ENCODE measurements at places on chromosomes 5 and 9.

GRCh38 chr9:134696433-134696832, 54.8 kb downstream of the COL5A1 start:
- no peak for DNase-seq

GRCh38 chr9:37215381-37215780, 95.0 kb downstream of the ZCCHC7 start:
- no peak for DNase-seq

- DNase-seq: no peak
Observed at GRCh38 chr9:77935211-77935610, 96.4 kb downstream of the GNAQ start.

DNA sequence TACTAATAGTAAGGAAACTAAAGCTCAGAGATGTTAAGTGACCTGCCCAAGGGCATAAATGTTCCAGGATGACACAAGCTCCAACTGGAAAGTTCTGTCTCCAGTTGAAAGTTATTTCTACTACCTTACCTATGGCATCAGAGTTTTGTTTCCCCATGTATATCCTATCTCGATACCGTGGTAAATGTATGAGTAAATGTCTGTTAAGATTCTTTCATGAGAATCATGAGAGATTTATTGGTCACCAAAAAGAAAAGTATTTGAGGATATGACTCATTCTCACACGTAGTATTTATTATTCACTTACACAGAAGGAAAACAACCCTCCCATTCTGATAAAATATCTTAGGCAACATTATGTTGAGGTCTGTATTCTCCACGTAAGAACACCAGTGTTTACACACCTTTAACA, 11.1 kb upstream of the SHOC1 start:
- DNase-seq: no peak

DNA sequence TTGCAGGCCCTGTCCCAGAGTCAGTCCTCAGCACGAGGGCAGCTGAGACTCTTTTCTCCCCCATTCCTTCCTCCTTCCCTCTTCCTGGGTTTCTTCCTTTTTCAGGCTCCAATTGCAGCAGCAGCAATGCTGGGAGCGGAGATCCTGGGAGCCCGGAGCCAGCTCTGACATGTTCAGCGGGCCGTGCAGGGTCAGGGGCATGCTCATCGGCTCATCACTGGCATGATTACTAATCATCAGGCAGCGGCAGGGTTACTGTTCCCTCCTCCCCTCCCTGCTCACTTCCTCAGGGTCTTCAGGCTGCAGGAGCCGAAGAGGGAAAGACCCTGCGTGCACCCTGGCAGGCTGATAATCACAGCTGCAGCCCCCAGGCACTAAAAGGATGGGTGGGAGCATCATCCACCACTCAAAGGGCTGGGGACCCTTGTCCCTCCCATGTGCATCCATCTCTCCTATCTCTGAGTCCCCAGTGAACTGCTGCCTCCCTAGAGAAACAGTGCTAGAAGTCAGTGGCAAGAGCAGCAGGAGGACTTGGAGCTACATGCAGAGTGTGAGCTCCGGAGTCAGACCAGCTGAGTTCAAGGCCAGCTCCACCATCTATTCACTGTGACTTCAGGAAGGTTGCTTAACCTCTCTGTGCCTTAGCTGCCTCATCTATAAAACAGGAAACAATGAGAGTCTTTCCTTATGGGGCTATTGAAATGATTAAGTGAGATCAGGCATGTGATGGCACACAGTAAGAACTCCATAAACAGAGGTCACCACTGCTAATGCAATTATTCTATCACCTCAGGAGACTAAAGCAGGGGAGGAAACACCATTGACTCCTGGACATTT, 7.8 kb upstream of the KCNIP1 start:
- DNase-seq: no peak

GRCh38 chr9:14346811-14347405, 33.0 kb upstream of the NFIB start:
- no peak for DNase-seq

DNA sequence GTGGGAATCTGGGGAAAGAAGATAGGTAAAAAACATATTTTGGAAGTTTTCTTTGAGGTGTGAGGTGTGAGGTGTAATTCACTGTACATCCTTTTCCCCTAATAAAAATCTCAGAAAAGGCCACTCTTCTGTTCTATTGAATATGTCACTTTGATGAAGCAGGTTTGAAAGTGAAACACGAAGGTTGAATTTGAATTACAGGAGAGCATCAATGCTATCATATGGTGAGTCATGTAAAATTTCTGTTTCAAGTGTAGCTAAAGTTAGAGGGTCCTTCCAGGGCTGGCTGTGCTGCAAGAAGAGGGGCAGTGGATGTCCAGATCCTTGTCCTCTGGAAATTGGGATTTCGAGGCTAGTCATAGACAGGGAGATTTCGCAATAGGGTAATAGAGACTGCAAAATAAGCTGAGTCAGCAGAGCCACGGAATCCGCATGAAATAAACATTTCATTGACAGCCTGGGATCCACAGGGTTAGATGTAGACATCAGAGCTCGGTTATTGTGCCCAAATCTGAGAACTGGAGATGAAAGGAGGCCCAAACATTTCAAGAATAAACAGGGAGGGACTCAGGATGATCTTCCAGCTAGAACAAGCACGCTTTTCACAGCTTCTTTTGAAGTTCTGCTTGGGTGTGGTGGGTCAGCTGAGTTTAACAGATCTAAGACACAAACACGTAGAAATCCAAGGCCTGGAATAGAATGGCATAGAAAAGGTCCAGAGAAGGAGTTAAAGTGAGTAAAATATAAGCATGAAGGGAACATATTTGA, 194.4 kb upstream of the CDKN2B start:
- DNase-seq: no peak

- no peak for DNase-seq
Observed at GRCh38 chr5:53479590-53480415, 626 bp upstream of the FST start.

GRCh38 chr9:126502417-126503332, 111.1 kb upstream of the LMX1B start:
- no peak for DNase-seq

GRCh38 chr9:84254972-84255371, 85.6 kb downstream of the SLC28A3 start:
- DNase-seq: no peak

GRCh38 chr5:30832519-30832918, 361.0 kb upstream of the CDH6 start:
- DNase-seq: no peak

DNA sequence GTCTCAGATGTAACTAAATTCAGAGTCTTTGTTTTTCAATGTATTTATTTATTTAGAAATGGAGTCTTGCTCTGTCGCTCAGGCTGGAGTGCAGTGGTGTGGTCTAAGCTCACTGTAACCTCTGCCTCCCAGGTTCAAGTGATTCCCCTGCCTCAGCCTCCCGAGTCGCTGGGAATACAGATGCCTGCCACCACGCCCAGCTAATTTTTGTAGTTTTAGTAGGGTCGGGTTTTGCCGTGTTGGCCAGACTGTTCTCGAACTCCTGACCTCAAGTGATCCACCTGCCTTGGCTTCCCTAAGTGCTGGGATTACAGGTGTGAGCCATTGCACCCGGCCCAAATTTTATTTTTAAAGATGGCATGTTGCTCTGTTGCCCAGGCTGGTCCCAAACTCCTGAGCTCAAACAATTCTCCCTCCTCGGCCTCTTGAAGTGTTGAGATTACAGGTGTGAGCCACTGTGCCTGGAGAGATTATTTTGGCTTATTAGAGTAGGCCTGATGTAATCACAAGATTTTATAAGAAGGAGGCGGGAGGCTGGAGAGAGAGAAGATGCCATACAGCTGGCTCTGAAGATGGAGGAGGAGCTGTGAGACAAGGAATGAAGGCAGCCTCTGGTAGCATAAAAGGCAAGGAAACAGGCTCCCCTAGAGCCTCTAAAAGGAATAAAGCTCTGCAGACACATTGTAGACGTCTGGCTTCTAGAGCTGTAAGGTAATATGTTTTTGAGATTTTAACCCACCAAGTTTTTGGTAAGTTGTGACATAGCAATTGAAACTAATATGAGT, 12.9 kb upstream of the KLF9 start:
- no peak for DNase-seq

DNA sequence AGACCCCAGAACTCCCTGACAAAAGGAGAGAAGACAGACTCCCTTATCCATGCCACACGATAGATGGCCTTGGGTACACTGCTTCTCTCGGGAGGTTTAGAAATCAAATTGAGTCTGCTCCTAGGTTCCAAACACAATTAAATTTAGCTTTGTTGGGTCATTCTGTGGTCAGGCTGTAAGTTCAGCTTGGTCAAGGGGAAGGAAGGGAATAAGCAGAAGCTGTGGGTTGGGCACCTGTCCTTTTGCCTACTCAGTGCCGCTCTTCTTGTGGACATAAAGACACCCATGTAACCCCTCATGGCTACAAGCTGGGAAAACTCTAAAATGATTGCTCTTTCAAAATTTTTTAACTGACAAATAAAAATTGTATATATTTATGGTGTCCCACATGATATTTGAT, 19.1 kb upstream of the AK3 start:
- DNase-seq: no peak

DNA sequence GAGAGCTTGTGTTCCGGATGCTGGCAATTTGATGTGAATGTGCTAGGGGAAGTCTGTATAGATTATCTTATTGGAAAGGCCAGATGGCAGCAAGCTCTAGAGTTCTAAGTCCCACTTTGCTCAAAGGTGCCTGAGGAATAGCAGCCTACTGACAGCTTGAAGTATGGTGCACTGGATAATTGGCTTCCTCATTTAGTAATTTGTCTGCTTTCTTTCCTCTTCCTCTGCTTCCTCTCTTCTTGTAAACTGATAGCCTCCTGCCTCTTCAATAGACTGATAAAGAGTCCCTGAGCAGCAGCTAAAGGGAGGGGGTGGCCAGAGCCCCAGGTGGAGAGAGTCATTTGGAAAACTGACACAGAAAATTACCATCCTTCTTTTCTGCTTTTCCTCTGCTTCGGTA, 177.3 kb downstream of the FGF1 start:
- no peak for DNase-seq

- DNase-seq: no peak
Observed at GRCh38 chr9:34169125-34169524, 9.7 kb upstream of the UBAP1 start.

DNA sequence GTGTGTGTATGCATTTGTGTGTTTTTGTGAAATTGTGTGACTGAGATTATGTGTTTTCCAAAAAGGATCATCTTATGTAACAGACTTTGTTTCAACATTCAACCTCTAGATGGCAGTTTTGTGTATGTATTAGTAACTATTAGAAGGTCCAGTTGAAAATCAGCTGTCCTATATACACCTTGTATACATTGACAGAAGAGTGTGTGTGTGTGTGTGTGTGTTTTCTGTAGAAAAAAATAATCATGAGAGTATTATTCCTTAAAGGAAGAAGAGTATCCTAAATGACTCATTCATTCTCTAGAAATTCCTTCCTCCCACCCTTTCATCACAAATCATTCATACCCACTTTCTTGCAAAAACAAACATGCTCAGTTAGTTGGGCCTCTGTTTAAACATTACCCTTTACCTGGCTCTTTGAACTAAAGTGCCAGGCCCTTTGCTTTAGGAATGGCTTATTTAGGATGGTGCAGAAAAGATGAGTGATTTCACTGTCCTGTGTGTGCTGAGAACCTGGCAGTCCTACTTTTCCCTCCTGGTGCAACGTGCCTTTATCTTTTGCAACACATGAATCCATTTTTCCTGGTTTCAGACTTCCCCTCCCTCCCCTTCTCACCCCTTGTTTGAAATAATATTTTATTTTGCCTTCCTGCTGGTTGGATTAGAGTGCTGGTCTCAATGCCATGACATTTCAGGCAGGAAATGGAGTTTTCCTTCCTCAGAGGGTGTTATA, 152.2 kb downstream of the ARHGAP26 start:
- no peak for DNase-seq

DNA sequence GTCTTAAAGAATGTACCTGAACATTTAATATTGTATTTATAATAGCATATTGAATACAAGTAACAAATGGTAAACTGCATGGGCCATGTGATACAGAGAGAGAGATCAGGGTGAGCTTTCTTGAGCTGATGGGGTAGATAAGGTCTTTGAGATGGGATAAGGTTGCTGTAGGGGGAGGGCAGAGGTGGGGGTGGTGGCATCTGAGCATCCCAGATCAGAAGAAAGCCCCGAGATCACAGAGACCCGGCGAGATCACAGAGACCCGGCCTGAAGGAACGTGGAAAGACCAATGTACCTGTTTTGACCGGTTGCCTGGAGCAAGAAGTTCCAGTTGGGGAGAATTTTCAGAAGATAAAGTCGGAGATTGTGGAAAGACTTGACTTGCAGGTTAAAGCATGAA, 6.6 kb downstream of the SMARCA2 start:
- no peak for DNase-seq

DNA sequence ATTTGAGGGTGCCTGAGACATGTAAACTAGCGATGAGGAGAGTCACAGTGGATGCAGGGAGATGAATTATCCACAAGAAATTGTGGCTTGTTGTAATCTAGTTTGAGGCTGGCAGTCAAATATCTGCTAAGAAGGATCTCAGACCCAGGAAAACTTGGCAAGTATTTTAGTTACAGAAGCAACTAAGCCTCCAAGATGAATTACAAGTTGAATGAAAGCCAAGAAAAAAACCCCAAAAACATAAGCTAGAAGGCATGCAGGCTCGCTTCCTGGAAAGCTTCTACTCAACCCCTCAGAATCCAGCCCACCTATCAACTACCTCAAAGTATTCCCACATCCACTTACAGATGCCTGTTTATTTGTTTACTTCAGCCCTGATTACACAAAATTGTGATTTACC, 696.9 kb downstream of the MAT2B start:
- DNase-seq: no peak

- DNase-seq: no peak
Observed at GRCh38 chr5:58318468-58318867, 141.4 kb downstream of the PLK2 start.

DNA sequence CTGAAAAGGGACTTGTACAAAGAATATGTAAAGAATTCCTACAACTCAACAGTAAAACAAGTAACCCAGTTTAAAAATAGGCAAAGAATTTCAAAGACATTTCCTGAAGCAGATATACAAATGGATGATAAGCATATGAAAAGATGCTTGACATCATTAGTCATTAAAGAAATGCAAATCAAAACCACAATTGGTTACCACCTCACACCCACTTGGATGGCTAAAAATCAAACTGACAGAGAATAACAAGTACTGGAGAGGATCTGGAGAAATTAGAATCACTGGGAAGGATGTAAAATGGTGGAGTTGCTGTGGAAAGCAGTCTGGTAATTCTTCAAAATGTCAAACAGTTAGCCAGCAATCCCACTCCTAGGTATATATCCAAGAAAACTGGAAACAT, 12.5 kb upstream of the FOXE1 start:
- no peak for DNase-seq

- no peak for DNase-seq
Observed at GRCh38 chr5:112975721-112976431, 722 bp upstream of the DCP2 start.

- DNase-seq: peak; percentile 1
Observed at GRCh38 chr5:55176176-55176818, 3.3 kb upstream of the CDC20B start.

DNA sequence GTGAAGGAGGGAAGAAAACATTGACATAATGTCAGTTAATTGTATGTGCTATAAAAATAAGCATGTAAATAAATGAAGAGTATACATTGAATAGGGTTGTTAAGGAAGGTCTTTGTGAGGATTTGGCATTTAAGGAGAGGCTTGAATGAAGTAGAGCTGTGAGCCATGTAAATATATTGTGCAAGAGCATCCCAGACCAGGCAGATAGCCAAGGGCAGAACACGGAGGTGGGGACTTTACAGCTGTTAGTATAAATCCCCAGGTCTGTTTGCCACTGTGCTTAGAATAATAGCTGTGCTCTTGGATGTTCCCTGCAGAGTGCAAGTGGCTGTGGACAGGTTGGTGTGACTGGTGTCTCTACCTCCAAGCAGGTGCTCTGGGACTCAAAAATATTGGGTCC, 211.7 kb downstream of the LRRC70 start:
- no peak for DNase-seq

GRCh38 chr5:27523629-27524028, 485.2 kb upstream of the CDH9 start:
- DNase-seq: no peak
